ENCODE measurements at places on chromosomes 3 and 15.

- DNase-seq = no peak
Measured at GRCh38 chr15:70615435-70616310, 147.7 kb downstream of the UACA start.

DNA sequence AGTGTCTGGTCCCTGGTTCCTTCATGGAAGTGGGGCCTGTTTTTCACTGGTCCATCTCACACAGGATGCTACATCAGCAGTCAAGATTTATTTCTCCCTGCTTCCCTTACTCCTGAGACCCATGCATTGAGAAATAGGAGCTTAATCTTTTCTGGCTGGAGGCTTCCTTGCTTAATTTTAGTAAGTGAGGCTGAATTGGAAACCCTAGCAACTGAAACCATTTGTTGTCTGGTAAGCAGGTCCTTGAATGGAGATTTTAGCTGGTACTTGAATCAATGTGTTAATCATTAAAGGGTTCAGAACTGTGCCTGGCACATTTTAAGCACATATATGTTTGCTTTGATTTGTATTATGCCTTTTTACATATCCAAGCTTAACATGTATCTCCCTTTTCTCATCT, 20.2 kb upstream of the MEF2A start:
- no peak for DNase-seq

DNA sequence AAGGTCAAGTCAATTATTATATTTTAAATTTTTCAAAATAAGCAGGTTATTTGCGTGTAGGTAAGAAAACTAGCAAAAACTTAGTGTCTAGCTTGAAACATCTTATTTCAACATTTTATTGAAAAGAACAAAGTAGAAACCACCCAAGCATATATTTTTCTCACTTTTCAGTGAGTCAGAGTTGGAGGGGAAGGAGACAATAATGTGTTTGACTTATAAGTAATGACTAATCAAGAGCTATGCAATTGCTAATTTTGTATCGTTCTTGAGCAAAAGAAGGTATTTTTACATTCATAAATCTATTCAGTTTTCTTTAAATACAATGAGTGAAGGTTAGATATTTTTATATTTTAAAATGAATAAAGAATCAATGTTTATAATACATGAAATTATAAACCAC, 54.4 kb upstream of the P2RY1 start:
- no peak for DNase-seq

- no peak for DNase-seq
Measured at GRCh38 chr3:159724627-159725026, 264.0 kb upstream of the IL12A start.

- no peak for DNase-seq
Measured at GRCh38 chr15:89131731-89132130, 43.5 kb downstream of the ABHD2 start.

DNA sequence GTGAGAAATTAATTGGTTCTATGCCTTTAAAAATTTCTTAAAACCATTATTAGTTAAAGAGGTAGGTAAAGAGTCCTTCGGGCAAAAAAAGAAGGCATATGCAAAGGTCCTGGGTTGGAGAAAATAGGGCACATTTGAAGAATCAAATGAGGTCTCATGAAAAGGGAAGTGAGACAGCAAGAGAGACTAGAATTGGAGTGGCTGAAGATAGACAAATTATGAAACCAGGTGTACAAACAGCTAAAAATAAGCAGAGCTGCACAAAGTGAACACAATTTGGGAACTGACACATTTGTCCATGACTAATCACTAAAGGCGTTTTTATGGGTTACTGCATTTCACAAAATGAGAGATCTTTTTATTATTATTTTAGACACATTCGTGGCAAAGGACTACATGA, 581.2 kb downstream of the PYDC2 start:
- DNase-seq = no peak

DNA sequence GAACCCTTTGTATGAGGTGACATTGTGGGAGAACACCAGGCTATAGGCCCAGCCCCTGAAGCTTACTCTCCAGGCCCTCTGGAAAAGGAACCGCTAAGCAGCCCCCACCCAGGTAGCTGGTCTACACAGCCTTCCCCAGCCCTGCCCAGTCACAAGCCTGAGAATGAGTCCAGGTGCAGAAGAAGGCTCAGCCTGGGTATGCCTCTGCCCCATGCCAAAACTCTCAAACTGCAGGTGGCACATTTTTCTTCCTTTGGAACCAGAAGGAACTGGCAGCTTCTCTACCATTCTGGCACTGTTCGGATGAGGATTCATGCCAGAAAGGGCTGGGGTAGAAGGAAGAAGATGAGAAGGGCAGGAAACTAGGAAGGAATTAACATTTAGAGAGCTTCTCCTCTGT, 23.7 kb upstream of the TBC1D21 start:
- DNase-seq = no peak

DNA sequence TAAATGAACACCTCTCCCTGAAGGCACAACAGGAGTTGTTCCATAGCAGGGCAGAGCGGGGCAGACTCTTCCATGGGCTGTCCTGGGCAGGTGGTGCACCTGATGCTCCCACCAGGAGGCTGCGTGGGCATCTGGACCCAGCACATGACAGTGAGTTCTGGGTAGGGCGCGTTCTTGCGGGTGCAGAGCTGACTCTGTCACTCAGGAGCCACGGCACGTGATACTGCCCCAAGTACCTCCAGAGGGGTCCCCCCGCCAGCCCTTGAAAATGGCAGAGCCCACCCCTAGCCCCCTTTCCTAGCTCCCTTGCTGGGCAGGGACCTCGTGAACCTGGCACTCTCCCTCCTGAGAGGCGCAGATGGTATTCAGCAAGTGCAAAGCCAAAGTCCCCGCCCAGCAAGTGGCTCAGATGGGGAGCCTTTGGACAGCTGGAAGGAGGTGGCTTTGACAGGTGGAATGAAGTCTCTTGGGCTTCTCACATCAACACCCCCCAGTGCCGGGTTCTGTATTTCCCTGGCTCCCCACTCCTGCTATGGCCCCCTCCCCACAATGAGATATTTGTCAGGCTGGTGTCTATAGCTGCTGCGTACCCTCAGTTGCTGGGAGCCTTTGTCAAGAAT, 172.1 kb downstream of the TBC1D2B start:
- no peak for DNase-seq

DNA sequence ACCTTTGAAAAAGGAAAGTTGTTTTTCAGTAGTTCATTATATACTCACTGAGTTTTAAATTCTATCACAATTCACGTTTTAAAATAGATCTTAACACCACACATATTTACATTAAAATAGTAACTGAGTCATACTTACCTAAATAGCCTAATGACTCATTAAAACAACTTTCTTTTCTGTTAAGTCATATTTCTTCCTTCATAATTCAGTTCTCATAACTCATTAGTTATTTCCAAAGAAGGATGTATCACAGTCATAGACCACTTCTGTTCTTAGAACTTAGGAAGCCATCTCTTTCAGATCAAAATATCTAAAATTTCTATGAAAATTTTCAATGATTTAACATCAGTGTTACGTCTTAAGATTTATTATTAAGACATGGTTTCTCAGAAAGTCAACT, 885.9 kb downstream of the FHIT start:
- DNase-seq = no peak

- no peak for DNase-seq
Measured at GRCh38 chr3:128294999-128295468, 141.8 kb downstream of the EEFSEC start.

DNA sequence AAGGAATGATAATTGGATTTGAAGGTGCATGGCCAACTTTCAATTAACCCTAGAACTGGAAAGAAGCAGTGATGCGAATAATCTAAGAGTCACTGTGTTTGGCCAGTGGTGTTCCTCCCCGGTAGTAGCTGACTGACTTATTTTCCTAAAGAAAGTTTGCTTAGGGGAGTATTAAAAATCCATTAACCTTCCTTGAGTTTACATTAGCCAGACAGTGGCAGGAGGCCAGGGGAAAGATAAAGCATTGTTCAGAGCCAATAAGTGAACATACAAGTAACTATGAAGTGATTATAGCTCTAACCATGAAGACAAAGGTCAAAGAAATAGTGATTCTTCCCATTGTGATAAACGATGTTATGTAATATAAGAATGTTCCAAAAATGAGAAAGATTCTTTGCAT, 8.9 kb upstream of the TMEM202 start:
- DNase-seq = no peak

DNA sequence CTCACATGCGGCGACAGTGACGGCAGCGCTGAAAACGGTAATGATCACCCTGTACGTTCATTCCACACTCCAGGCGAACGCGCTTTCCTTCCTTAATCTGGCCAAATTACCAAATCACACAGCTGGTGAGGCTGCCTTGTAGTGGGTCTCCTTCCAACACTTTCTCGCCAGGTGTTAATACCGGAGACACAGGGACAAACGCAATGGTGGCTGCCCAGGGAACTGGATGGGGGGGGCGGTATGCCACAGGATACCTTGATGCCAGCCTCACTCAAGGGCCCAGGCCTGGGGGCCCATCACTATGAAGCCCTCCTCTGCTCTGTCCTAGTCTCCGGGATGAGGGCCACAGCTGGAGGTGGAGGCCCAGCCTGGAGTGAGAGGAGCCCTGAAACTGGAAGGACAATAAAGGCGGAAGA, 1.4 kb upstream of the CAMK2N2 start:
- DNase-seq = no peak

GRCh38 chr3:28575100-28575745, 226.6 kb upstream of the AZI2 start:
- DNase-seq = no peak

GRCh38 chr3:98188545-98188944, 22.0 kb downstream of the OR5H15 start:
- no peak for DNase-seq

DNA sequence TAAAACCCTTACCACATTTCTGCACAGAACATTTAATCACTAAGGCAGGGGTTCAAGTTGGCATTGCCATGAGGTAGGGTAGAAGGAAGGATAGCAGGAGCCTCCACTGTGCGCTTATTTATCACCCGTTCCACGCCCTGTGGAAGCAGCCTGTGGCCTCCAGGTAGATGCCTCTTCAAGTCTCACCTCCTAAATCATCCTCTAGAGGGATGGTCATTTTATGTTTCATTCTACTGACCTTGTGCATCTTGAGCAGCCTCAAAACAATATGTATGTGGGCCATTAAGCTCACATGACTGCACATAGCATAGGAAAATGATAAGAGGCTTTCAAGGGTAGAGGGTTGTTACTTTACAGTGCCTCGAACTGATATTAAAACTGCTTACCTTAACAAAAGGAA, 546.2 kb downstream of the GRM7 start:
- DNase-seq = no peak

- DNase-seq = no peak
Measured at GRCh38 chr15:58407778-58408177, 24.0 kb upstream of the LIPC start.

DNA sequence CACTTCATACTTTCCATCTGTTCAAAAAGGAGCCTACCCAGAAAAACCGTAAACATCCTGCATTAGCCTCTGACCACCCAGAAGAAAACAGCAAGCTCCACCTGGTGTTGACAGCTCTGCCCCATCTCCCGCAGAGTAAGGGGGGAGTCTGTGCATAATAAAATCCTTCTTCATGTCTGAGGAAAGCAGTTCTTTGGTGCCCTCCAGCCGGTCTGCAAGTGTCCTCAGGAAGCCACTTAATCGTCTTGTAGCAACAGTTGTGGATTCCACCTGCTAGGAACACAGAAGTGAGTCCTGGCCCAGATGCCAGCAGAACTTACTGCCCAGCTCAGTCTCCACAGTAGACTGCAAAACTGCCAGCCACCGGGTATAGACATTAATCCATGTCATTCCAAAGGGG, 22.5 kb downstream of the RIOX2 start:
- no peak for DNase-seq

Data from stimulated activated CD8-positive, alpha-beta memory T cell treated with anti-CD3 and anti-CD28 coated beads, Interleukin-2, amount 100 ng/mL, for 1 hour (primary cell).